ENCODE measurements at places on chromosomes 3 and 15.

- no peak for DNase-seq
These were observed 15.3 kb upstream of the SEMA3F start for GRCh38 chr3:50139718-50140423.

DNA sequence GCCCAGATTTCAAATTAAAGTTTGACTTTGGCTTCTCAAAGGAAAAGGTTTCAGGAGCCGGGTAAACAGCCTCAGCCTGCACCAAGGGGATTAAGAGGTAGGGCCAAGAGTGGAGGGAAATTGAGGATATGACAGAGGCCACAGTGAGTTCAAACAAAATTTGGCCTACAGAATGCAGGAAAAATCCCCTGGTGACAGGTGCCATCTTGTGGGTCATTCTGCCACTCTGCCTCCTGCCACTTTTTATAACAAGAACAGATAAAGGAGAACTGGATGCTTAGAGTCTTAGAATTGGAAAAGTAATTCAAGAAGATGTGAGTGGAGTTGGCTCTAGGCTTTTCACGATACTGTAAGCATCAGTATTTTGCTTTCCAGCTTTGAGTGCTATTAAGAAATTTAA is 253.2 kb downstream of the NR2F2 start:
- DNase-seq: no peak

DNA sequence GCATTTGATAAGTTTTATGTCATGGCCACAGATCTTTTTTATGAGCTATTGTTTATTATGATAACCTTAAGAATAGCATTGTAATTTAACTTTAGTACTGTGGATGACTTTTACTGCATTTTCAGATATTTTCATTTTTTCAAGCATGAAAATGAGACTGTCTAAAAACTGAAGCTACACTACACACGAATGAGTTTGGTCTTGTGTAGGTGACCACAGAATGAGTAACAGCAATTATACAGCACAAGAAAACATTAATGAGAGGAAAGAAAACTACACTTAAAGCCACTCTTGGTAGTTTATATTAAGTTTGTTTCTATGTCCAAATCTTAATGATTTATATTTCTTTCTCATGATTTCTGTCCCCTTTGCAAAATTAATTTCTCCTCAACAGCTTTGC is 809.2 kb downstream of the NAALADL2 start:
- no peak for DNase-seq

GRCh38 chr3:49158792-49159191 is 7.3 kb downstream of the CCDC71 start:
- DNase-seq: no peak

DNA sequence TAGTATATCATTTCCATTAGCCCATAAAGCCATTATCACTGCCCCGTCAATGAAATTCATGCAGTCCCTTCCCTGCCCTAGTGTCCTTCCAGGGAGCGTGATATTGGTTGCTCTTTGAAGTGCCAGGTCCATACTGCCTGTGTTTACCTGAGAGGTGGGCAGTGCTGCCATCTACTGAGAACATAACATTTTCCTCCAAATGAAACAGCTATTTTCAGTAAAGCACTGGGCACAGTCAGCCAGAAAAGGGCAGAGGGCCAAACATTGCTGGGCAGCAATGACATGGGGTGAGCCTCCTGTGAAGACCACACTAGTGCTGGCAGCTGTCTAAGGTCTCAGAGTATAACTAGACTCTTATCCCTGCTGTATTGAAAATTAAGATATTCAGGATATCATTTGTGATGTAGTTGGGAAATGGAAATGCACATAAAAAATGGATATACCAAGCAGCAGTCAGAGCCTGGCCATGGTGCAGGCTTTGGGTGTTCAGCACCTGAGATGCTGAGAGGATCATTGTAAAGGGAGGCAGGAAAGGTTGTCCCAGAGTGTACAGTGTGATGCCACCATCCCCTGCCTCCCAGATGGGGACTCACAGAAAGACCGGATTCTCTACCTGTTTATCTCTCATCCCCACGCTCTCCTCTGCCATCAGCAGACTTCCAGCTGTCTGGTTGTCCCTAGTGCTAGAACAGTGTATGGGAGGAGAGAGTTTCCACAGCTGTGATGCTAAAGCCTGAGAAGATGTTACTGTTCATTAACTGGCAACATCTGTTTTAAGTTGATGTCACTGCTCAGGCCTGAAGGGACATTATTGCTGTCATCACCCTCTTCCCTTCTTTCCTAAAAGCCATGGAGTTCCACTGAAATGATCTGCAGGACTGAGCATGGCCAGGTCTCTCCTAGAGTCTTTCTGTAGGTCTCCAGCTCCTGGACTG is 108.8 kb downstream of the ARNT2 start:
- DNase-seq: no peak

- no peak for DNase-seq
These were observed 233.0 kb upstream of the SATB1 start for GRCh38 chr3:18657858-18658820.

GRCh38 chr3:37074178-37074577 is 80.9 kb downstream of the MLH1 start:
- no peak for DNase-seq

- no peak for DNase-seq
These were observed 285.1 kb downstream of the LPP start for GRCh38 chr3:188439080-188439479.

Measured in C1 segment of cervical spinal cord (tissue), 14 donors.